Thymus (tissue), 14 donors: ENCODE measurements at places on chromosomes 6 and 20. TPM values are rescaled to one million over a fixed set of nuclear protein-coding genes. Genes with fewer than 3 reads are reported as not detected.

DNA sequence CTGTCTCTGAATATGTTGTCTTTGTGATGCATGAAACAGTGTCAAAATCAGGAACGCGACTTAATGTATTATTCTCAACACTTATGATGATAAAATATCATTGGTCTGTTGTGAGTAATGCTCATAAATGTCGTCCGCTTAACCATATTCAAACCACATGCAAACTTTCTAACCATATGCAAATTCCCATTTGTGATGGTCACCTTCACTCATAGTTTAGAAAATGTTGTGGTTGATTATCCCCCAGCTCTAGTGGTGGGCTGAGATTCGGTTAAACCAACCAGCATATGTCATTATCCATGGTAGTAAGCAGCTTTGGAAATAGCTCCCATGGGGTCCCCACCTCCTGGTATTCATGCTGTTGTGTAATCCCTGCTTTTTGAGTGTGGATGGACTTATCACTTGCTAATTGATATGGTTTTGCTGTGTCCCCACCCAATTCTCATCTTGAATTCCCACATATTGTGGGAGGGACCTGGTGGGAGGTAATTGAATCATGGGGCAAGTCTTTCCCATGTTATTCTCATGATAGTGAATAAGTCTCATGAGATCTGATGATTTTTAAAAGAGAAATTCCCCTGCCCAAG is 360.0 kb upstream of the TSHZ2 start:
- no peak overlapping the region for H3K4me3 ChIP-seq
- H3K4me1 ChIP-seq, result no peaks in the 10 kb centered on the region
- no peaks in the 10 kb centered on the region for H3K36me3 ChIP-seq
- H3K27me3 ChIP-seq, result no peaks in the 10 kb centered on the region
- no peak overlapping the region for H3K27ac ChIP-seq
- no peak for DNase-seq

- no peak overlapping the region for H3K27ac ChIP-seq
- H3K4me1 ChIP-seq, result no peaks in the 10 kb centered on the region
- no peaks in the 10 kb centered on the region for H3K27me3 ChIP-seq
- no peak overlapping the region for H3K4me3 ChIP-seq
- no peak for DNase-seq
Observed at GRCh38 chr6:46290421-46291274, 119.9 kb upstream of the ENPP5 start.

- H3K4me3 ChIP-seq, result no peak overlapping the region
- no peaks in the 10 kb centered on the region for H3K36me3 ChIP-seq
- no peaks in the 10 kb centered on the region for H3K27me3 ChIP-seq
- H3K4me1 ChIP-seq, result no peaks in the 10 kb centered on the region
Observed at GRCh38 chr20:19363476-19363875, 151.0 kb downstream of the SLC24A3 start.

DNA sequence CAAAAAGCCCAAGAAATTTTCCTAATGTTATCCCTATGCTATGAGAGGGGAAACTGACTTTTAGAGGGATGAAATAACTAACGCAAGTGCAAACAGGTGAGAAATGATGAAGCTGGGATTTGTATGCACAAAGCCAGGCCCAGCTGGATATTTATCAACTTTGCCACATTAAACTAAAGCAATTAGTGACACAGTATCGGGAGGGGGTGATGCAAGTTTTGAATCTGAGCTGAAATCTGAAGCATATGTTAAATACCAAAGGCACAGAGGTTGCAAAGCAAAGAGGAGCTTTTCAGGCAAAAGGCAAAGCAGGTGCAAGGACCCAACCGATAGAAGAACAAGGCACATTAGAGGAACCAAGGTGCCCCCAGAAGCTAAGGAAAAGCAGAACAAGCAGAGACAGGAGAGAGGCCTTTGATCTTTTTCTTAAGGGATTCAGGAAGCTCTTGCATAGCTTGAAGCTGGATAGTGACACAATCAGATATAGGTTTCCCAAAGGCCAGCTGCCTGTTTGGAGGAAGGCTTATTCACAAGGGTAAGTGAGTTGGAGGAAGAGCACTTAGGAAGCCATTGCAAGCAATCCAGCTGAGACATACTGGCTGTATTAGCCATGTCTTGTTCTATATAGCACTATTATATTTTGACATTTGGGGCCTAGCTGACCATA is 207.5 kb downstream of the HIVEP2 start:
- no peak overlapping the region for H3K27ac ChIP-seq
- DNase-seq, result no peak
- no peaks in the 10 kb centered on the region for H3K27me3 ChIP-seq
- no peak overlapping the region for H3K4me3 ChIP-seq
- H3K36me3 ChIP-seq, result no peaks in the 10 kb centered on the region

- no peak for DNase-seq
- H3K27me3 ChIP-seq, result no peaks in the 10 kb centered on the region
- no peak overlapping the region for H3K27ac ChIP-seq
- H3K4me1 ChIP-seq, result peaks cover 3% of the 10 kb centered on the region
Observed at GRCh38 chr20:3405139-3405538, 2.3 kb downstream of the DNAAF9 start.

DNA sequence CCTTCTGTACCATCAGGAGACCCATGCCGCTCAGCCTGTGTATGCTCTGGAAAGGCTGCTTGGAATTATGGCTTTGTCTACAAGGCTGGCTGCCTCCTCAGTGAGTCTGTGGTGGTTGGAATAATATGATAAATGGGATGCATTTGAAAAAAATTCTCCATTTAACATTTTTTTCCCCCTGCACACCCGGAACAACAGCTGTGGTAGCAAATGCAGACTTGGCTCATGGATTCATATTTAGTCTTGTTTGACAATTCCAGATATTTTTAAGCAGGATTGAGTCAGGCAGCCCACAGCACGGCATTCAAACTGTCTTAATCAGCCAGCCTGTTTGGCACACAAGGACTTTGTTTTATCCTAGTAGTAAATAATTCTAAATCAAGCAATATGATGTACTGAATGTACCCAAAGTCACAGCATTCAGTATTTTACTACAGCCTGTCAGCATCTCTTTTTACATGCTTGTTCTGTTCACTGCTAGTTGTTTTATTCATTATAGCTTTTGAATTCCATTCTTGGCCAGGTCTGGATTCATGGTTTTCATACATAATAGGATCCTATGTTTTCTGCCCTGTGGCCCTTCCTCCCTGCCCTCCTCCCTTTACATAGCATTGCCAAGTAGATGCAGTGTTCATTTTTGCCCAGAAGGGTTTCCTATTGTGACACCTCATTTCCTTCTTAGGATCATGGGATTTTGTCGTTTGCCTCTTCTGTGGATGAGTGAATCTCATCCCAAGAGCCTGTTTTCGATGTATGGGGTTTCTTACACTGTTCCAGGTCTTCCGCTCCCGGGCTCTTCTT is 68.1 kb downstream of the LRRC1 start:
- peaks cover 3% of the 10 kb centered on the region for H3K36me3 ChIP-seq
- no peaks in the 10 kb centered on the region for H3K4me1 ChIP-seq
- no peak overlapping the region for H3K27ac ChIP-seq
- DNase-seq, result no peak

- DNase-seq, result no peak
- H3K4me1 ChIP-seq, result no peaks in the 10 kb centered on the region
- H3K27ac ChIP-seq, result no peak overlapping the region
- no peaks in the 10 kb centered on the region for H3K36me3 ChIP-seq
- no peaks in the 10 kb centered on the region for H3K27me3 ChIP-seq
Observed at GRCh38 chr6:21524201-21524600, 69.3 kb upstream of the SOX4 start.

DNA sequence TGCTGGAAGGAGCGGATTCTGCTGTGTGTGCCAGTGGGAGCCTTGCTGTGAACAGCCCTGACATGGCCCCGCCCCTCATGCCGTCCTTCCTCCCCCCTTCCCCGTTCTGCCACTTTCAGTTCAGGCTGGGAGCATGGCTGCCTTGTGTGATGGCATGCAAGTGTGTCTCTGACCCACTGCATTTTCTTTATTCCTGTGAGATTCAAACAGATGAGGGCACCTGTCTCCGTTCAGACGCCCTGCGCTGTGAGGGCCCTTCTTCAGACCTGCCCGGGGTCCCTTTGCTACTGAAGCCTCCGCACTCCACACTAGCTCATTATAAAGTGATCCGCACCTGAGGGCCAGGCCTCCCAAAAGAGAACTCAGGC is 88.3 kb downstream of the TAF4 start:
- H3K4me3 ChIP-seq, result no peak overlapping the region
- no peak overlapping the region for H3K27ac ChIP-seq
- no peaks in the 10 kb centered on the region for H3K27me3 ChIP-seq
- no peak for DNase-seq

- no peak overlapping the region for H3K4me3 ChIP-seq
- H3K4me1 ChIP-seq, result no peaks in the 10 kb centered on the region
- no peak for DNase-seq
- no peak overlapping the region for H3K27ac ChIP-seq
- H3K27me3 ChIP-seq, result peaks cover 10% of the 10 kb centered on the region
- no peaks in the 10 kb centered on the region for H3K36me3 ChIP-seq
Observed at GRCh38 chr20:64110411-64111068, 3.2 kb upstream of the NPBWR2 start.

DNA sequence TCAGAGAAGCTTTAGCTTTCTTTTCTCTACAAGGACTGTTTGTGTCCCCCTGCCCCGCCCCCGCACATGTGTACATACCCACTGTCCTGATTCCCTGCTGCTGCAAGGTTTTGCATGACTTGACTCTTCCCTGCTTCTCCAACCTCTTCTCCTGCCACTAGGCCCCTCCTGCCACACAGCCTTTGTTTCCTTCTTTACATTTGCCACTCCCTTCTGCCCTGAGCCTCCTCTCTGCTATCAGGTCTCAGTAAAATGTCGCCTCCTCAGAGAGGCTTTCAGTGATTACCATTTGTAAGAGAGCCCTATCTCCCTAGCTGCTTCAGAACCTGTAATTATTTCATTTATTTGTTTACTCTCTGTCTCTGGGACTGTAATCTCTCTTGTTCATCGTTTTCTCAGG is 56.4 kb upstream of the VSTM2L start:
- no peaks in the 10 kb centered on the region for H3K4me1 ChIP-seq
- H3K4me3 ChIP-seq, result no peak overlapping the region
- H3K27ac ChIP-seq, result no peak overlapping the region

AKAP12 gene
- 14.4 TPM for total RNA-seq

VSTM2L gene
- total RNA-seq, result 4.4 TPM
